ENCODE measurements at places on chromosomes 13 and 19.
A peak's percentile ranks its signal among the peaks of the same experiment; 100 is the strongest.

DNA sequence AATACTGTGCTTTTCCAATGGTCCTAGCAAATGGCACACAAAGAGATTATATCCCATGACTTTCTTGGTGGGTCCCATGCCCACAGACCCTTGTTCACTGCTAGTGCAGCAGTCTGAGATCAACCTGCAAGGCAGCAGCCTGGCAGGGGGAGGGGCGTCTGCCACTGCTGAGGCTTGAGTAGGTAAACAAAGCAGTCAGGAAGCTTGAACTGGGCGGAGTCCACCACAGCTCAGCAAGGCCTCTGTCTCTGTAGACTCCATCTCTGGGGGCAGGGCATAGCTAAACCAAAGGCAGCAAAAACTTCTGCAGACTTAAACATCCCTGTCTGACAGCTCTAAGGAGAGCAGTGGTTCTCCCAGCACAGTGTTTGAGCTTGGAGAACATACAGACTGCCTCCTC lies 82.9 kb downstream of the ZNF737 start:
- DNase-seq: no peak

DNA sequence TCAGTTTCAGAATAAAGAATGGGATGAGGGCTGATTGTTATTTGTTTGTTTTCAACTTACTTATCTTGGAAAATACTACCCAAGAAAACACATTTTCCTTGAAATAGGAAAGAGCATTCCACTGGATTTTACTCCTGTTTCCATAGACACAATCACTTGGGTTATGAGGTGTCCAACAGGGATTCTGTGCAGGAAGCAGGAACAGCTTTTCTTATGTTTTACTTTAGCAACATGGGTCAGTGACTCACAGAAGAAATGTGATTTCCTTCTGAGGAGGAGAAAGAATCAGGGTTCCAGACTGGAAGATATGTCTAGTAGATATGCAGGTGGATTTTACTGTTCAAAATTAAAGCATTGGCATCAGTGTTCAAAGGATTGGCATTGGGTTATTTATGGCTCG lies 180.8 kb upstream of the GPC6 start:
- DNase-seq: no peak

GRCh38 chr19:18828786-18829185 lies 3.0 kb upstream of the UPF1 start:
- no peak for DNase-seq

DNA sequence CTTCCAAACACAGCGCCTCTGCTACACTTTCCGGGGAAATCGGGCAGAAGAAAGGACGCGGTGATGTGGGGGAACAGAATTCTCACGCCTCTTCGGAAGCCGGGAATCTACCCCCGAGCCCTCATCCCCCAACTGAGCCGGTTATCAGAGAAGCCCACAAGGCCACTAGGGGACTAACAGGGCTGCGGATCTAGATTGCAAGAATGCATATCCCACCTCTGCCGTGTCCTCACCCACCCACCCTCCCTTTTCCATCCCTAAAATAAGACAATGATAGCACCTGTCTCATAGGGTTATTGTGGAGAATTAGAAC lies 1.1 kb downstream of the IGFLR1 start:
- DNase-seq: no peak

DNA sequence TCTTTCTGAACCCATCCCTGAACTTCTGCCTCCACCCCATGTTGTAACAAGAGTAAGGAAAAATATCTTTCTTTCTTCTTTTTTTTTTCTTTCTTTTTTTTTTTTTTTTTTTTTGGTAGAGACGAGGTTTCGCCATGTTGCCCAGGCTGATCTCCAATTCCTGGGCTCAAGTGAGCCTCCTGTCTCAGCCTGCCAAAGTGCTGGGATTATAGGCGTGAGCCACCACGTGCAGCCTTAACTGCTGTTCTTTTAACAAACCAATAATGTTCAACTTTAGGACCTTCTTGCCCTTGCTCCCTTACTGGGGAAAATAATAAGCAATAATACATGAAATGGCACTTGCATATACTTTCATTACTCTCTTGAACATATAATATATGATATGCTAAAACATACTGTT lies 19.6 kb downstream of the GPR183 start:
- DNase-seq: no peak

DNA sequence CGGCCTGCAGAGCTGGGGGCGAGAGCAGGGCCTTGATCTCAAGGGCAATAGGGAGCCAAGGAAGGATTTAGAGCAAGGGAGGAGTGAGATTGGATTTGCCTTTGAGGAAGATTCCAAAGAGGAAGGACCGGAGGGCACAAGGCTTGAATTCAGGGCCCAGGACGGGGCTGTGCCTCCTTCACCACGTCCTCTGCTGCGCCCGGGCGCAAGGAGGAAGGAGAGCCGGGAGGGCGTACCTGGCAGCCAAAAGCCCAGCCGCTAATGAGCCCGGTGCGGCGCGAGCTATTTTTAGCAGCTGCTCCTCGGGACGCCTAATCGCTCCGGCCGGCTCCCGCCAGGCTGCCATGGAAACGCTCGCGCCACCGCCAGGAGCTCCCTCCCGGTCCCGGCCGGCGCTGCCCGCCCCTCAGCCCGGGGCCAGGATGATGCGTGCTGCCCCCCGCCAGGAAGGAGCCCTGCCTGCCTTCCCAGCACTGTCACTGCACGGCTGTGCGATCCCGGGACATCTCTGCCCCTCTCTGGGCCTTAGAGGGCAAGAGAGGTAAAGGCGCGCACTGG lies 31.3 kb downstream of the TINCR start:
- no peak for DNase-seq

DNA sequence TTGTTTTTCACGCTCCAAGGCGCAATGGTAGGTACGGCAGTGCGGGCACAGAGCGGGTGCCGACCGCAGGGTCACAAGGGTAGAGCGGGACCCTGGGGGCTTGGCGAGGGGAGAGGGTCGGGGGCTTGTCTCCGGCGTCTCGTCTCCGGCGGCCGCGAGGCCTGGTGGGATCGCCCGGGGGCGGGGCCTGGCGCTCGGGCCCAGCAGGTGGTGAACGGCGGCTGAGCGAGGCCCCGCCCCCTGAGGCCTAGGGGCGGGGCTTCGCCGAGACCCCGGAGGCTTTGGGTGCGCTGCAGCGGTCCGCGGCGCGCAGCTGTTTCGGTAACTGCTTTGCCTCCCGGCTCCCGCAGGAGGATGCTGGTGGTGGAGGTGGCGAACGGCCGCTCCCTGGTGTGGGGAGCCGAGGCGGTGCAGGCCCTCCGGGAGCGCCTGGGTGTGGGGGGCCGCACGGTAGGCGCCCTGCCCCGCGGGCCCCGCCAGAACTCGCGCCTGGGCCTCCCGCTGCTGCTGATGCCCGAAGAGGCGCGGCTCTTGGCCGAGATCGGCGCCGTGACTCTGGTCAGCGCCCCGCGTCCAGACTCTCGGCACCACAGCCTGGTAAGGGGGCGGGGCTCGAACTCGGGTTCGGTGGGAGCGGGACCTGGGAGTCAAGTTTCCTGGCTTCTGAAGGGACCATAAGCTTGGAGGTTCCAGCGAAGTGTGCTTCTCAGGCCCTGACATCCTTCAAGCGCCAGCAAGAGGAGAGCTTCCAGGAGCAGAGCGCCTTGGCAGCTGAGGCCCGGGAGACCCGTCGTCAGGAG lies at the start of gene TSEN34:
Gene TSEN34 (plus strand): TSS at position 298 of the 800 bp plus-strand sequence. CDS start 57 bp downstream, at position 355.
- DNase-seq: no peak

DNA sequence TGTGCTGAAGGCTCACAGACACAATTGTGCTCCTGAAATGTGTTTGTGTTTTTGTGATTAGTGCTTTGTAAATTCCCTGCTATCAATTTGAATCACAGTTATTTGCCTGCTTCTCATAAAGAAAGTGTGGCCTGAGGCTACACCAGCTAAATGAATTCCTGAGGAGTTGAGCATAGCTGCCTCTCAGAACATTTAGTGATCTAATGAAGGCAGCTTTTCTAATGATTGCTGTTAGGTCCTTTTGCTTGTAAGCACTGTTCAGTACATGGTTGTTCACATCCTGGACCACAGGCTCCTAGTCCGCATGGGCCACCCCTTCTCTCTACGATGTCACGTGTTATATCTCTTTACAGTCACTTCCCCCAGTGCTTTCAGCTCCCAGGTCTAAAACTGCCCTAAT lies 238.2 kb downstream of the B3GLCT start:
- no peak for DNase-seq

GRCh38 chr19:50331994-50332243 lies 2.7 kb upstream of the KCNC3 start:
- no peak for DNase-seq

- no peak for DNase-seq
These were observed 89.1 kb downstream of the COL4A1 start for GRCh38 chr13:110217811-110218210.

DNA sequence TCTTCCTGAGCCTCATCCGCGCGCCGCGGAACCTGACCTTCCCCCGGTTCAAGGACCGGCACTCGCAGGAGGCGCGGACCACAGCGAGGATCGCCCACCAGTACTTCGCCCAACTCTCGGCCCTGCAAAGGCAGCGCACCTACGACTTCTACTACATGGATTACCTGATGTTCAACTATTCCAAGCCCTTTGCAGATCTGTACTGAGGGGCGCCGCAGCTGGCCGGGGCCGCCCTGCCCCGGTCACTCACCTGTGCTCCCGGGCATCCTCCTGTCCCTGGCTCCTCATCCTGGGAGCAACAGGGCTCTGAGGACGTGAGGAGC lies 23.9 kb upstream of the KCTD15 start:
- no peak for DNase-seq

- DNase-seq: no peak
These were observed 26.5 kb downstream of the NUMBL start for GRCh38 chr19:40663695-40664692.

DNA sequence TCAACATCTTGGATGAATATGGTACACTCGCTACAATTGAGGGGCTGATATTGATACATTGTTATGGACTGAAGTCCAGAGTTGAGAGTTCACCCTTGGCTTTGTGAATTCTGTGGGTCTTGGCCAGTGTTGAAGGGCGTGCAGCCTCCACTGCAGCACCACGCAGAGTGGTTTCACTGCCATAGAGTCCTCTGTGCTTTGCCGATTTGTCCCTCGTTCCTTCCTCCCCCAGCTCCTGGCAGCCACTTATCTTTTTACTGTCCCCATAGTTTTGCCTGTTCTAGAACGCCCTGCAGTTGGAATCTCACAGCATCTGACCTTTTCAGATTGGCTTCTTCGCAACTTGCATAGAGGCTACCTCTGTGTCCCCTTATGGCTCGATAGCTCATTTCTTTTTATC lies 57.3 kb upstream of the IRS2 start:
- no peak for DNase-seq

- no peak for DNase-seq
These were observed 45.4 kb downstream of the CCL25 start for GRCh38 chr19:8097681-8098567.

DNA sequence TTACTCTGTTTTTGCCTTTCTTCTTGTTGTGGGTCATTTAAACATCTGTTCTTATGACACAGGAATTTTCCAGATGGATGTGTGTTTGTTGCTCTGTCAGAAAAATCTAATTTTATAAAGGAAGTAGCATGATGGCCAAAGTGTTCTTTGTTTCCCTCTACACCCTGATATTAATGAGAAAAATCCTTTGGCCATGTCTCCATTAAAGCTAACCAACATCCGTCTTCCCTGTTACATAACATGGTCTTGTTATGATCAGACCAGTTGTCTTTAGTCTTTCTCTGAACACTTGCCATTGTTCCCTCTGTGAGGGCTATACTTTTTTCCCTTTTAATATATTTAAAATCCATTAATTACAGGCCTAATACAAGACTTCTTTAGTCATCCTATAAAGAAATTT lies 142.2 kb upstream of the SPRY2 start:
- no peak for DNase-seq

DNA sequence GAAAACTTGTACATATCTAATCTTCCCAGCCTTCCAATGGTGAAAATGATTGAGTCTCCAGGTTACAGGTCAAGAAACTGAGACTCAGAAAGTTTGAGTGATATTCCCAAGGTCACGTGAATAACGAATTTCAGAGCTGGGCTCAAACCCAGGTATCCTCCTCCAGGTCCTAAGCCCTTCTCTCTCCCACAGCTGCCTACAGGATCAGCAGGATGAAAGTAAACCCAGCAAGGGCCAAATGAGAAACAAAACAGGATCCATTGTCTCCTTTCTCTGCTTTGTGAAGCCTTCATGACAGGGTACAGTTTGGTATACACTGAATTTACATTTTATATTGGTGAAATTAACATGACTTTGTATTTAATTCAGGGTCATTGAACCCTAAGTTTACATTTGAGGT lies 208.1 kb downstream of the RBM26 start:
- DNase-seq: no peak

- DNase-seq: no peak
These were observed 230.7 kb downstream of the NALCN start for GRCh38 chr13:101185606-101186005.

DNA sequence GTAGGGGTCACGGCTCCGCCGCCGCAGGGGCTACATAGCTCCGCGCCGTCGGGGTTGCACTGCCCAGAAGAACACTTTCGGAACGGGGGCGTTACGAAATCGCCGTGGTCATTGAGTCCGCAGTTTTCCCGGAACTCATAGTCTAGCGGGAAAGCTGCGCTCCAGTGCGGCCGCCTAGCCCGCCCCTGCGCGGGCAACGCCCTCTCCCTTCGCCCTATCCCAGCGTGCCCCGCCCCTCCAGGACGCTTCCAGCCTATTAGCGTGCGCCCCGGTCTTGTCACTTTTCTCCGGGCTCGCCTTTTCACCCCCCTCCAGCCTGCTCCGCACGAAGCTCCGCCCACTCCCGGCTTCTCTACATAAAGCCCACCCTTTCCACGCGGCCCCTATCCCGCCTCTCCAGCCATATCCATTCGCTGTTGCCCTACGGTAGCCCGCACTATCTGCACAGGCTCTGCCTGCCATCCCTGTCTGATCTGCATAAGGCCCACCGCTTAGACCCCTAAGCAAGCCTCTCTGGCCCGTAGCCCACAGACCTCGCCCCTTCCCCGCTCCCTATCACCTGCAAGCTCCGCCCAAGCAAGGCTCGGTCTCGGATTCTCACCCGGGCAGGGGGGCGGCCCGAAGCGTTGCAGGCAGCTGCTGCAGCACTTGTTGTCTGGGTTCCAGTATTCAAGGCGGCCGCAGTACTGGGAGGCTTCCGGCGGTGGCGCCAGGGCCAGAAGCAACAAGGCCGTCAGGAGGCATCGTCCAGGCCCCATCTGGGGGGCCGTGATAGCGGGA lies 1.6 kb downstream of the IGFLR1 start:
- peak; percentile 89 for DNase-seq

GRCh38 chr13:25988661-25989060 lies 63.2 kb downstream of the SHISA2 start:
- DNase-seq: no peak

DNA sequence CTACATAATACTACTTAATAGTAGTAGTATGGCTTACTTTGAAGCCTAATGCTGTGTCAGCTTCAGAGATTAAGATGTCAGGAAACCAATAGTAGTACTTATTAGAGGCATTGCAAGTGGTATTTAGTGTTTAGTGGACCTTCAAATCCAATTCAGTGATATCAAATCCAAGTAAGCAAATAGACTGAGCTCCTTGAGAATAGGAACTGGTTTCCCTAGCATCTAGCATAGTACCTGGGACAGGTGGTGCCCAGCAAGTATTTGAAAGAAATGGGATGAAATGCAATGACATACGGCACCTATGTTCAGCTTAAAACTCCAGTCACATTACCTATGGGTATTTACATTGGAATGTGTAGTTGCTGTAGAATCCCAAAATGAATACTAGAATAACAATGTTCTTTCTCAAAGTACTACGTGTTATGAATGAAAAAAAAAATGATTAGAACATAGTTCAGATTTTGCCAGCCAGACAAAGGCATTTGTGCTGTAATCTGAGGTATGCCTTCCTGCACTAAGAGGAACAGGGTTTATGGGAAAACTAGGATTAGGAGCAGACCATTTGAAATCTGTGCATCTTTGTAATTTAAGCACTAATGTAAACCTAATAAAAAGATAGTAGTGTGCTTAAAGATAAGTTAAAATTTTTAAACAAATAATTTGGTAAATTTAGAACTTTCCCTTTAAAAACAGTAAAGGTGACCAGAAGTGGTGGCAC lies 17.1 kb downstream of the LSM14A start:
- no peak for DNase-seq

Measured in HS-27A (cell line).